ENCODE measurements at places on chromosomes 2 and 18.

DNA sequence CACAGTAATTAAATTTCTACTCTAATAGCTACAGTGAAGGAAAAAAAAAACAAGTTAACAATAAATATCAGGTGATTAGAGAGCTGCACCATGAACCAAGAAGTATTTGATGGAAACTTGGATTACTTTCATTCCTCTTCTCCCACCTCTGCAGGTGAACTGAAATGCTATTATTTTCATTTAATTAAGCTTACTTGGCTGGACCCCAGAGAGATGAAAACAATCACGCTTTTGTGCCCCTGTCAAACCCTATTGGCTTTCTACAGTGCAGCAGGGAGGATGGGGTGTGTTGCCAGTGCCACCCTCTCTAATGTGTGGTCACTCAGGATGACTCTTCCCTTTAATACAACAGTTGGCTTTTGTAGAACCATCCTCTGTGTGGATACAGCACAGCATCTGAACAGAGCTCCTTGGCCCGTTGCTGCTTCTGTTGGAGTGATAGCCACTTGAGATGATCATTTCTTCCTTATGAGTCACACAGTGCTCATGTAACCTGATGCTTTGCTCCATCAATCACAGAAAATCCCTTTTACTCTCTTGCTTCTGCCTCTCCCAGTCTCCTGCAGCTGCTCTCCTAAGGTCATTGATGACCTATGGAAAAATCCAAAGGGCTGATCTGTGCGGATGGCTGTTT is 5.5 kb upstream of the ARL4C start:
- no peak for DNase-seq

DNA sequence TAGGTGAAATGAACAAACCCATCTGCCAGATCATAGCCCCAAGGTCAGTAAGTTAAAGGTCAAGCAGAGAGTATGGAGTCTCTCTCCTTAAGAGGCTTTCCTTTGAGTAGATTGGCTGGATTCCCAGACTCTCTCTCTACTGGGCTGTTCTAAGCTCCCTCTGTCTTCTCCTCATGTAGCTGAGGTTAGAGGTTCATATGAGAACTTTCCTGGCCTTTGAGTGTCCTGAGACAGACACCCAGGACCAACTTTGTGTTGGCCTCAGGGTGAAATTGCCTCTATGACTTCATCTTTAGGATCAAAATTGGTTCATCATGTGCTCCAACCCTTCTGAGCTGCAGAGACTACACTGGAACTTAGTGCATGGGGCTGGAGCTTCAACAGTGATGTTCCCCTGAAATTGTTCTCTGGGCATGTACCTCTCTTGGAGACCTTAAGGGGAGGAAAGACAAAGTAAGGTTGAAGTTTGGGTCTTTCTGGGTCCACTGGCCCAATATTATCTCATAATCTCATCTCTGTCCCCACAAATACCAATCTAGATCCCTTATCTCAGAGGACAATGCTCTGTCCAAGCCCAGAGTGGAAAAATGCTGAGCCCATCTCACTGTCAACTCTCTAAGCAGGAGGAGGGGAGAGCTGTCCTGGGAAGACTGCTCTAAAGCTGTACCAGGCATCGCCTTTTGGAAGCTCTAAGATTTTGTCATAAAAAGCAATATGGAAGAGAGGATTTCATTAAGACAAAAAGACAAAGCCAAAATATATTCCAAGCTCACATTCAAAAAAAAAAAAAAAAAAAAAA is 177.3 kb upstream of the ARL4C start:
- no peak for DNase-seq

GRCh38 chr2:43106559-43107527 is 119.6 kb downstream of the ZFP36L2 start:
- DNase-seq, result no peak

- no peak for DNase-seq
These were observed 116.4 kb upstream of the VWC2L start for GRCh38 chr2:214294426-214294825.

GRCh38 chr2:85548608-85548900 is 9.6 kb downstream of the MAT2A start:
- no peak for DNase-seq

DNA sequence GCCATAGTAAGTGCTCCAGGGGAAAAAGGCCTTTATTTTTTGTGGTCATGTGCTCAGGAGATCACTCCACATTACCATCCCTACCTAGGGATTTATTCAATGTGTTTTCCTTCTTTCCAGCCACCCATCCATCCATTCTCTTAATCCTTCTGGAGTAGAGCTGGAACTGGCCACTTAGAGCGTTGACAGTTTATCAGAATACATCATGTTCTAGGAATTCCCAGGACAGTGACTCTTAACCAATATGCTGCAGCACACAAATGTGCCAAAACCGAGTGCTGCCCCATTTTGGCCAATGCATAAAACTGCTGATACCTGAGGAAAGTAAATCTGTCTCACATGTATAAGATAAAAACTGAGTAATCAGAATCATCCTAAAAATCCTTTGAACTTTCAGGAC is 63.7 kb downstream of the FARSB start:
- DNase-seq, result no peak

- no peak for DNase-seq
These were observed 448.9 kb upstream of the ETAA1 start for GRCh38 chr2:66948234-66948633.

DNA sequence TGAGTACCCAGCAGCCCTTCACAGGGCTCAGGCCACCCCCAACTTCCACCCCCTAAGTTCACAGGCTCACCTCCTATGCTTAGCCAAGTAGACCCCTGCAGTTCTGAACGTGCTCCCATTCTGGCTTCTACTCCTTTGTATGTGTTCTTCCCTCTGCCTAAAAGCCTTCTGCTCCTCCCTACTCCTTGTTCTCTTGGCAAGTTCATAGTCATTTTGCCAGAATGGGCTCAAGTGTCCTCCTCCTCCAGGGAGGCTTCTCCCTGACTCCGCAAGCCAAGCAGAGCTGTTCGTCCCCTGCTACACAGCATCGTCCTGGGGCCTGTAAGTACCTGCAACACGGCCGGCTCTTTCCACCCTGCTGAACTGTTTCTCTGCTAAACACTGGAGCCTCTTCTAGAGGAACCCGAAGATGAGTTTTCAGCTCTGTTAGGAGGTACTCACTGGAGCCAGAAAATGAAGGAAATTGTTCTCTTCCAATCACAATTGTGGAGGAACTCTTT is 14.6 kb upstream of the CETN1 start:
- DNase-seq, result no peak

GRCh38 chr2:174395969-174396630 is 570 bp downstream of the SCRN3 start:
- DNase-seq, result no peak

- no peak for DNase-seq
These were observed 184.7 kb downstream of the SATB2 start for GRCh38 chr2:199273042-199273511.

GRCh38 chr2:159256159-159256558 is 30.3 kb downstream of the WDSUB1 start:
- DNase-seq, result no peak

DNA sequence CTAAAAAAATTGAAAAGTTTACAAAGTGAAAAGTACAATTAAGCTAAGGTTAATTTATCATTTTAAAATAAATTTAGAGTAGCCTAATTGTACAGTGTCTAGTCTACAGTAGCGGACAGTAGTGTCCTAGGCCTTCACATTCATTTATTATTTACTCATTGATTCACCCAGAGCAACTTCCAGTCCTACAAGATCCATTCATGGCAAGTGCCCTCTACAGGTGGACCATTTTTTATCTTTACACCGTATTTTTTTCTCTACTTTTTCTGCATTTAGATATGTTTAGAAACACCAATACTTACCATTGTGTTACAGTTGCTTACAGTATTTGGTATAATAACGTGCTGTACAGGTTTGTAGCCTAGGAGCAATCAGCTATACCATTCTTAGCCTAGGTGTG is 84.1 kb downstream of the TSN start:
- no peak for DNase-seq

- no peak for DNase-seq
These were observed 318.2 kb downstream of the RND3 start for GRCh38 chr2:150169237-150169629.

- DNase-seq, result no peak
These were observed 28.4 kb downstream of the ADCYAP1 start for GRCh38 chr18:933082-933481.

DNA sequence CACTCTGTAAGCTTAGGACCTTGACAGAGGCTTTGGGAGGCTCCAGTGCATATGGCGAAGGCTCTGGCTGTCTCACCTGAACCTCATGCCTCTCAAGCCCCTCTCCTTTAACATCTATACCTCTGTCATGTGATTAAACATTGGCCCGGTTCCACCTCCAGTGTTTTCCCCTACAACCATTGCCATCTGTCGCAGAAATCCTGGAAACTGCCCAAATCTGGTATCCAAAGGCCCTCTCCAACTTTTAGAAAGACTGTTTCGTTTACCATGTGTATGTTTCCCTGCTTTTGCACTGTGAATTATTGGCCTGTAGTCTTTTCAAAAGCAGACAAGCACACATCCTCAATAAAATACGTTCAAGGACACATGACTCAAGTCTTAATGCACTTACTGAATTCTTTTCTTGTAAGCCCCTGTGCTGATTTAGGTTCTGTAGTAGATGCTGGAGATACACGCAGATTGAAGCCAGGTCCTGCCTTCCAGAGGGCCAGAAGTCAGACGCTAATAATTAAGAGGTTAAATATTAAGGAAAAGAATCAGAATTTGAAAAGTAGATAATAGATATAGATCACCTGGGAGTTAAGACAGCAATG is 386.4 kb upstream of the SLC14A2 start:
- no peak for DNase-seq

GRCh38 chr2:43708891-43709290 is 32.7 kb upstream of the C1GALT1C1L start:
- DNase-seq, result no peak

DNA sequence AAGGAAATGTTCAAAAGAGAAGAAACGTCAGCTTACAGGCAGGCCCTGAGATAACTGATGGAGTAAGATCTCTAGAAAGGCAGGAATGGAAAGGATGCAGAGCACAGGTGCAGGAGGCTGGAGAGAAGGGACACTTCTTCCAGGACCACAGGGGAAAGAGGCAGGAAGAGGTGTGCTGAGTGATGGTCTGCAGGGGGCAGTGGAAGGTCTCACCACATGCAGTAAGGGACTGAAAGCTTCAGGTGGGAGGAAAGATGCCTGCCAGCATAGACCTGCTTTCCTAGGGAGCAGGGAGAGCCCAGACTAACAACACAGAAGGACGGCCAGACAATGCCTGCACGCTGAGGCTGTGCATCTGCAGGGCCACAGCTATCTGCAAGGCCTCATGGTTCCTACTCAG is 156.8 kb downstream of the L3MBTL4 start:
- DNase-seq, result no peak
